Choroid plexus epithelial cell (primary cell): ENCODE measurements at places on chromosomes 13 and 19.

DNA sequence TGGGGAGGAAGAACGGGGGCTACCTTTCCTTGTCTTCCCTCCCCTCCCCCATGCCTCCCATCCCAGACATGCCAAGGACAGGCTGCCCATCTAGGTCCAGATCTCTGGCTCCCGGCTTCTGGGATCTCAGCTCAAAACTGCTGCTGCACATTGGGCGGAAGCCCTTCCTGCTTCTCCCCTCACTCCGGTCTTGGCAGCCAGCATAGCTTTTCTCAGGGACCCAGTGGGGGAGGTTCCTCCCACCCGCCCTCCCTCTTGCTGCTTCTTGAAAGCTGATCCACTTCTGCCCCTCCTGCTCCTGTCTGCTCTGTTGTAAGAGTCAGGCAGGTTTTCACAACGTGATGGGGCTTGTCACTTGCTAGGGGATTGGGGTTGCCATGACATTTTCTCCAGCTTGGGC is 21.7 kb upstream of the RNF17 start:
- DNase-seq: peak; percentile 71

DNA sequence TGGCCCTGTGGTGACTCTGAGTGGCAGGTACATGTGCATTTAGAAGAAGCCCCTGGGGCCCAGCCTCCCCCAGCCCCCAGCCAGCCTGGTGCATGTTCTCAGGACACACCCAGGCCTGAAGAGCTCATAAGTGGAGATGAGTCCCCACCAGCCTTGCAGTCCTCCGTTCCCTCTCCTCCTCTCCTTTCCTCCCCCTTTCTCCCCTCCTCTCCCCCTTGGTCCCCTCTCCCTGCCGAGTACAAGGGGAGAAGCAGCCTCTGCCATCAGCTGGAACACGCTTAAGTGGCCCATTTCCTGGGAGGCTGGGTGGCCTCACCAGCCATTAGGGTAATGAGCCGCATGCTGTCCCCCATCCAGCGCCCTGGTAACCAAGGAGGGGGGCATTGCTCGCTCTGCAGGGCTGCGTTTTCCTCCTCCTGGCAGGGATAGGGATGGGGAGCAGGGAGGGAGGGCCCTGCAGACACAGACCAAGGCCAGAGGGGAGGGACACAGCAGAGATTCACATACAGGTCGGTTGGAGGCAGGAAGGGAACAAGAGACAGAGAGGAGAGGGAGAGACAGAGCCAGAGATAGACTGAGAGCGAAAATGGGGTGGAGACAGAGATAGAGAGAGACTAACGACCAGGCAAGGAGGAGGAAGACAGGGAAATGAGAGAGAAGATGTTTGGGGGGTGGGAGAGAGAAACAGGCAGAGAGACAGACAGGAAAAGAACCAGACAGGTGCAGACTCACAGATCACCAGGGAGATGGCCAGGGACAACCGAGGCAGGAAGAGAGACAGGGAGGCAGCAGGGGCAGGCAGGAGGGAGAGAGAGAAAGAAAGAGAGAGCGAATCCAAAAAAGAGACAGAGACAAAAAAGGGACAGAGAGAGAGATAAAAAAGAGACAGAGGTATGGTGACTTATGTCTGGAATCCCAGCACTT is 19.3 kb upstream of the DPP9 start:
- DNase-seq: no peak

- no peak for DNase-seq
These were observed 60.5 kb downstream of the SERP2 start for GRCh38 chr13:44433863-44434765.

DNA sequence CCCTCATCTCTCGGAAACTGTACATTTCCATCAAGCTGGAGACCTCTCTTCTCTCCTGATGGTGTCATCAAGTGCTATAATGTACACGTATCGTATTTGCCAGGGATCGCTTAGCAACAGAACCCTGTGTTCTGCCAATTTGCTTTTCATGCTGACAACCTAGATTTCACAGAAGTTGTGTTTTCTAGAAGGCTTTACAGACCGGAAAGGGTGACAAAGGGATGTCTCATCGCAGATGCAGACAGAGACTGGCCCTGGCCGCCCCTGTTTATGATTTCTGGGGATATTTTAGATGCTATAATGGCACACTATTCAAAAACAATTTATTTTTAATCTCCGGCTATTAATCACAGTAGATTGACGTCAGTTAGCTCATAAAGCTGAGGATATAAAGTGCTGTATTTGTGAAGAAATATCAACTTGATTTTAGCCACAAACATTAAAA is 291.4 kb downstream of the IRS2 start:
- peak; percentile 77 for DNase-seq

DNA sequence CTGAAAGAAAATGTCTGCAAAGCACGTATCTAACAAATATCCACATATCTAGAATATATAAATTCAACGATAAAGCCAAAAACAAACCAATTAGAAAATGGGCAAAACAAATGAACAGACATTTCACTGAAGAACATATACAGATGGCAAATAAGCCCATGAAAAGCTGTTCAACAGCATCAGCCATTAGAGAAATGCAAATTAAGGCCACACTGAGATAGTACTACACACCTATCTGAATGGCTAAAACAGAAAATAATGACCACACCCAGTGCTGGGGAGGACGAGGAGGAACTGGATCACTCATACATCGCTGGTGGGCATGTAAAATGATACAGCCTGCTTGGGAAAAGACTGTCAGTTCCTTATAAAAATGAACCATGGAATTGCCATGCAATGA is 32.0 kb downstream of the PDCD5 start:
- no peak for DNase-seq

GRCh38 chr13:88622362-88622973 is 951.3 kb downstream of the SLITRK5 start:
- no peak for DNase-seq

GRCh38 chr13:37914781-37915391 is 45.3 kb upstream of the TRPC4 start:
- DNase-seq: peak; percentile 37

DNA sequence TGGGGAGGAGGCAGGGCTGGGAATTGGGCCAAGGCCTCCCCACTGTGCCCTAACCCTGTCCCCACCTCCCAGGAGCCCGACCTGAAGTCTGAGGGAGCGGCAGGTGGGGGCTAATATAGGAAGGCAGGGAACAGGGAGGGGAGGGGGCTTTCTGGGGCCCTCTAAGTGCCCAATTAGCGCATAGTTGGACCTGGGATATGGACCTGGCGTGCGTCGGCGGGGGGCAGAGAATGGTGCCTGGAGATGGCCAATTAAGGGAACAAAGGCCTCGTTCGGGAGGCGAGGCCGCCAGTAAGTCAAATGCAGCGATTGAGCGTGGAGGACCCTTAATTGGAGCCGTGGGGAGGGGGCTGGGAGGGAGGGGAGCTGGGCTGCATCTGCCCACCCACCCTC is at the start of gene C19orf85:
C19orf85 (minus strand) TSS at position 90 of the 393 bp plus-strand sequence. CDS start 197 bp downstream, outside the sequence.
- DNase-seq: no peak
